Spinal cord (tissue), 10 donors: ENCODE measurements at places on chromosomes 2 and 18. TPM values are rescaled to one million over a fixed set of nuclear protein-coding genes. Genes with fewer than 3 reads are reported as not detected.
A peak's percentile ranks its signal among the peaks of the same experiment; 100 is the strongest.

The PFN4 gene
- 1.5 TPM for total RNA-seq

DNA sequence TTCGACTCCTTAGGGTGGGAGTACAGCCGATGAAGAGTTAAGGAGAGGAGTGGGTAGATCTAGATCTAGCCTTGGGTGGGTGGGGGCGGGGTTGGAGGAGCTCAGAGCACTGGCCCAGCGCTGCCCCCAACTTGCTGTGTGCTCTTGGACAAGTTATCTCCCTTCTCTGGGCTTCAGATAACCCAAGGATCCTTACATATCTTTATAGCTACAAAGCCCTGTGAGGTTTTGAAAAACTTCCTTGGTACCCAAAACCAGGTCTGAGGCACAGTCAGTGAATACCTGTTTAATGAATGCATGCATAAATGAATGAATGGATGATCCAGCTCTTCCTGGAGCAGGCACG lies 1.3 kb upstream of the ODC1 start:
- peak overlapping the region; percentile 71 for H3K4me3 ChIP-seq
- no peak overlapping the region for H3K27ac ChIP-seq

- H3K27ac ChIP-seq, result no peak overlapping the region
- no peaks in the 10 kb centered on the region for H3K27me3 ChIP-seq
- H3K4me1 ChIP-seq, result peaks cover 10% of the 10 kb centered on the region
- H3K4me3 ChIP-seq, result no peak overlapping the region
- DNase-seq, result no peak
These were observed 107.0 kb downstream of the GALNT14 start for GRCh38 chr2:31031132-31031706.

- no peak for DNase-seq
- peaks cover 2% of the 10 kb centered on the region for H3K36me3 ChIP-seq
- H3K27me3 ChIP-seq, result no peaks in the 10 kb centered on the region
- H3K4me1 ChIP-seq, result no peaks in the 10 kb centered on the region
These were observed 7.3 kb downstream of the ASPRV1 start for GRCh38 chr2:69954084-69954483.

The PLEK gene
- total RNA-seq, result 12.3 TPM

The AQP4 gene
- 1,006 TPM for total RNA-seq

The SLC4A5 gene
- total RNA-seq, result 22.3 TPM

The TCF23 gene
- 0.06 TPM for total RNA-seq

The XDH gene
- 0.06 TPM for total RNA-seq

The BBS5 gene
- total RNA-seq, result 15.2 TPM

GRCh38 chr2:40352041-40352702 lies 99.7 kb downstream of the SLC8A1 start:
- DNase-seq, result no peak
- H3K4me1 ChIP-seq, result no peaks in the 10 kb centered on the region
- no peak overlapping the region for H3K27ac ChIP-seq
- H3K36me3 ChIP-seq, result no peaks in the 10 kb centered on the region

GRCh38 chr2:203599509-203599908 lies 64.4 kb upstream of the RAPH1 start:
- no peaks in the 10 kb centered on the region for H3K36me3 ChIP-seq
- H3K27ac ChIP-seq, result no peak overlapping the region
- no peaks in the 10 kb centered on the region for H3K27me3 ChIP-seq
- no peak for DNase-seq

- no peaks in the 10 kb centered on the region for H3K4me1 ChIP-seq
- no peak for DNase-seq
- no peak overlapping the region for H3K4me3 ChIP-seq
- H3K27me3 ChIP-seq, result no peaks in the 10 kb centered on the region
These were observed 79.7 kb downstream of the COBLL1 start for GRCh38 chr2:164761737-164762460.

The CRACDL gene
- 1.9 TPM for total RNA-seq

DNA sequence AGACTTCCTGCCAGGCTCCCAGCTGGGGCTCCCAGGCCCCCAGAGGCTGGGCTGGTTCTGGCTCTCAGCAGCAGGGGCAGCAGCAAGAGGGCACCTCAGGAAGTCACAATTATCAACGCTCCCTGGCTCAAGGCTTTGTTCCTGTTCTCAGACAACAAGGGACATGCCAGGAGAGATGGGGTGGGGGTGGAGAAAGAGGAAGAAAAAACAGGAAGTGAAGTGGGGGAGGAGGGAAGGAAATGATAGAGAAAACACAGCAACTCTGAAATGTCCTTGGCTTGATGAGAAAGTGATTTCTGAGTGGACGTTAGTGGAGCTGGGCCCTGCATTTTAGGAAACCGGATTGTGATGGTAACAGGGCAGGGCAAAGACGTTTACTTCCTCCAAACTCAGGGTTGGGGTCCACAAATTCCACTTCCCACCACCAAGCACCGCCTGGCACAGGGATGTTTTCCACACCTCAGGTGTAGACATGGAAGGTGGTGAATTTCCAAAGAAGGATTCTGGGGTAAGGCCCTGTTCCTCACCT lies 40.4 kb downstream of the CYRIA start:
- no peaks in the 10 kb centered on the region for H3K27me3 ChIP-seq
- H3K36me3 ChIP-seq, result peaks cover 3% of the 10 kb centered on the region
- DNase-seq, result no peak
- H3K4me3 ChIP-seq, result no peak overlapping the region

The ARL5A gene
- total RNA-seq, result 107 TPM

DNA sequence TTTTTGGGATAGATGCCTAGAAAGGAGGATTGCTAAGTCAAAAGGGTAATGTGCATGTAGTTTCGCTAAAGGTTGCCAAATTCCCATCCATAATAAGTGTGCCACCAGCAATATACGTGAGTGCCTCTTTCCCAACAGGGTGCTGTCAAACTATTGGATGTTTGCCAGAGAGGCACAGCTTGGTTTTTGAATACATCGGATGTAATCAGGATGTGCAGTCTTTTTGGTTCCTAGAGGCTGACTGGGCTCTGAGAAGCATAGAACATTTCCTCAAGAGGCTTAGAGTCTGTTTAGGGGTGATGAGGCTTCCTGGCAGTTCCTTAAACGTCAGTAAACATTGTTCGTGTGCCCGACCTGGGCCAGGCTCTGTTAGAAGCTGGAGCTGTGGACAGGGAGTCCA lies 28.0 kb downstream of the AGAP1 start:
- peaks cover 29% of the 10 kb centered on the region for H3K4me1 ChIP-seq
- H3K4me3 ChIP-seq, result no peak overlapping the region
- no peak overlapping the region for H3K27ac ChIP-seq
- DNase-seq, result peak; percentile 90
- H3K27me3 ChIP-seq, result no peaks in the 10 kb centered on the region

- H3K4me3 ChIP-seq, result no peak overlapping the region
- no peaks in the 10 kb centered on the region for H3K4me1 ChIP-seq
- no peak overlapping the region for H3K27ac ChIP-seq
- peaks cover 4% of the 10 kb centered on the region for H3K36me3 ChIP-seq
- no peaks in the 10 kb centered on the region for H3K27me3 ChIP-seq
- DNase-seq, result no peak
These were observed 10.6 kb downstream of the RRM2 start for GRCh38 chr2:10132996-10133647.

- DNase-seq, result peak; percentile 91
- H3K4me3 ChIP-seq, result no peak overlapping the region
- no peak overlapping the region for H3K27ac ChIP-seq
- no peaks in the 10 kb centered on the region for H3K36me3 ChIP-seq
- H3K27me3 ChIP-seq, result no peaks in the 10 kb centered on the region
- no peaks in the 10 kb centered on the region for H3K4me1 ChIP-seq
These were observed 405.8 kb downstream of the EPHA4 start for GRCh38 chr2:221166292-221166691.

The SERPINB12 gene
- total RNA-seq, result not detected

DNA sequence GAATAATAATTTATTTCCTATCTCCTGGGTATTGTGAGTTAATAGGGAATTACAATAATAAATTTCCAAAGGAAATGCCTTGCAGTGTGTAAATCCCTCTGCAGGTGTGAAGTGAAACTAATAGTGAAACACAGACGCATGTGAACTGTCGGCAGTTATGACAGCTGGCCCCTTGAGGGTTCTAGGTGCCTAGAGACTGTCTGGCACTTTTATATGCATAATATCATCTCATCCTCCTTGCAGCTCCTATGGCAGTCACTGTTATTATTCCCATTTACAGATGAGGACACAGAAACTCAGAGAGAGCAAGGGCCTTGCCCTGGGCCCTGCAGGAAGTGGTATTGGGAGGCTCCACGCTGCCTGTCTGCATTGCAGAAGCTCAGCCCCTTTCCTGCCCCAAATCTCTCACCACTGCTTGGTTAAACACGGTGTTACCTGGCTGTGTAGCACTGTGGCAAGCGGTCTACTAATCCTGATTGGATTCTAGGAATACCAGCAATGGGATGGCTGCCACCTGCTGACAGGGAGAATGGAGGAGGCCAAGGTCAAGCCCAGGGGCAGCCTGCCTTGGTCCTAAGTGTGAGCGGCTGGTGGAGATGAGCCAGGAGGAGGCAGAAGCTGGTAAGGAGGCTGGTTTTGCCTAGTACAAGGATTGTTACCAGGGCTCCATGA lies 32.8 kb upstream of the ACKR3 start:
- H3K4me1 ChIP-seq, result no peaks in the 10 kb centered on the region
- no peak overlapping the region for H3K4me3 ChIP-seq
- no peak for DNase-seq
- H3K27ac ChIP-seq, result no peak overlapping the region
- H3K36me3 ChIP-seq, result no peaks in the 10 kb centered on the region

GRCh38 chr2:13543550-13543949 lies 826.8 kb downstream of the TRIB2 start:
- H3K4me1 ChIP-seq, result no peaks in the 10 kb centered on the region
- no peak overlapping the region for H3K4me3 ChIP-seq
- DNase-seq, result no peak

- no peak overlapping the region for H3K4me3 ChIP-seq
- peaks cover 11% of the 10 kb centered on the region for H3K36me3 ChIP-seq
- DNase-seq, result no peak
These were observed 314.9 kb downstream of the AFF3 start for GRCh38 chr2:99827296-99827999.

- DNase-seq, result peak; percentile 20
- no peak overlapping the region for H3K27ac ChIP-seq
- H3K27me3 ChIP-seq, result no peaks in the 10 kb centered on the region
- no peaks in the 10 kb centered on the region for H3K4me1 ChIP-seq
These were observed 1077.9 kb upstream of the ZEB2 start for GRCh38 chr2:145597809-145598208.

DNA sequence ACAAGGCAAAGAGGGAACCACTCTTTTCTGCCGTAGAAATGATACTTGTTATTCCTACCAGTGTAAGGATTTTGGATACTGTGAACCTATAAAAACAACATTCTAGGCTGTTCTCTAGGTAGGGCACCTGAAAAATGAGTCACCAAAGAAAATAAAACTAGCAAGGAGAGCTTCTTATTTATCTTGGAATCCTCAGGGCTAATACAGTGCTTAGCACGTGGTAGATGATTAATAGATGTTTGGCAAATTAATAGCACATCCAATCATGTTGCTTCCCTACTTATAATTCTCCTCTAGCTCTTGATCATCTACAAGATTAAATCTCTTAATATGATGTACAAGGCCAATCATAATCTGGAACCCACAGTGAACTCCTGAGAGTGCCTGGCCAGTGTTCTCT lies 73.1 kb downstream of the AAK1 start:
- no peaks in the 10 kb centered on the region for H3K36me3 ChIP-seq
- no peaks in the 10 kb centered on the region for H3K4me1 ChIP-seq
- no peaks in the 10 kb centered on the region for H3K27me3 ChIP-seq
- H3K27ac ChIP-seq, result no peak overlapping the region
- no peak for DNase-seq
- no peak overlapping the region for H3K4me3 ChIP-seq

The CIDEA gene
- total RNA-seq, result 0.50 TPM

The REG3G gene
- 0.50 TPM for total RNA-seq

GRCh38 chr2:239600001-239600593 lies 199.3 kb upstream of the HDAC4 start:
- H3K36me3 ChIP-seq, result no peaks in the 10 kb centered on the region
- no peak for DNase-seq
- peaks cover 30% of the 10 kb centered on the region for H3K4me1 ChIP-seq
- H3K27me3 ChIP-seq, result no peaks in the 10 kb centered on the region
- no peak overlapping the region for H3K4me3 ChIP-seq
- no peak overlapping the region for H3K27ac ChIP-seq

The LOXHD1 gene
- 0.20 TPM for total RNA-seq

The MRO gene
- total RNA-seq, result 20.9 TPM

- no peak overlapping the region for H3K27ac ChIP-seq
- peaks cover 3% of the 10 kb centered on the region for H3K4me1 ChIP-seq
- no peaks in the 10 kb centered on the region for H3K36me3 ChIP-seq
- no peak overlapping the region for H3K4me3 ChIP-seq
- no peak for DNase-seq
These were observed 85.6 kb downstream of the MOGAT1 start for GRCh38 chr2:222756951-222757650.

GRCh38 chr2:39893616-39894015 lies 114.6 kb upstream of the THUMPD2 start:
- no peaks in the 10 kb centered on the region for H3K4me1 ChIP-seq
- H3K27ac ChIP-seq, result no peak overlapping the region
- no peak for DNase-seq
- no peaks in the 10 kb centered on the region for H3K36me3 ChIP-seq
- H3K4me3 ChIP-seq, result no peak overlapping the region

The CFAP53 gene
- 4.8 TPM for total RNA-seq

- H3K27me3 ChIP-seq, result no peaks in the 10 kb centered on the region
- peak overlapping the region; percentile 99 for H3K27ac ChIP-seq
- no peaks in the 10 kb centered on the region for H3K36me3 ChIP-seq
These were observed 1.4 kb upstream of the ACVR2A start for GRCh38 chr2:147843391-147843863.

The OSBPL1A gene
- total RNA-seq, result 132 TPM

DNA sequence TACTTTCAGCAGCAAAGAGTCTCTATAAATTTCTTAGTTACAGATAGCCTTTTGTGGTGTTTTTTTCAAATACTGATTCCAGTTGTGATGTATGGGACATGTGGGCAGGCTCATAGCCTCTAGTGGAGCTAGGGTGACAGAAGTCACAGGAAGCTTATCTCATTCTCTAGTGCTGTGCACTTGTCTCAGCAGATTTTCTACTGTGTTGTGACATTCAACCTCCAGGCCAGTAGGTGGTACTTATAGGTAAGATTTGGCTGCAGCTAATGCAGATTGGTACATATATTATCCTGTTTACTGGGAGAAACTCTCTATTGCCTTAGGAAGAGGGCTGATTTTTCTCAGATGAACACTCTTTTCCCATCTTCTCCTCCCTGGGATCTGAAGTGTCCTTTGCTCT lies 176.2 kb downstream of the CALCRL start:
- DNase-seq, result no peak
- H3K36me3 ChIP-seq, result no peaks in the 10 kb centered on the region
- H3K27me3 ChIP-seq, result no peaks in the 10 kb centered on the region

The FBXO41 gene
- total RNA-seq, result 20.1 TPM

- peaks cover under 1% of the 10 kb centered on the region for H3K4me1 ChIP-seq
- H3K27me3 ChIP-seq, result no peaks in the 10 kb centered on the region
These were observed 32.8 kb downstream of the SLC66A2 start for GRCh38 chr18:79918615-79919011.

DNA sequence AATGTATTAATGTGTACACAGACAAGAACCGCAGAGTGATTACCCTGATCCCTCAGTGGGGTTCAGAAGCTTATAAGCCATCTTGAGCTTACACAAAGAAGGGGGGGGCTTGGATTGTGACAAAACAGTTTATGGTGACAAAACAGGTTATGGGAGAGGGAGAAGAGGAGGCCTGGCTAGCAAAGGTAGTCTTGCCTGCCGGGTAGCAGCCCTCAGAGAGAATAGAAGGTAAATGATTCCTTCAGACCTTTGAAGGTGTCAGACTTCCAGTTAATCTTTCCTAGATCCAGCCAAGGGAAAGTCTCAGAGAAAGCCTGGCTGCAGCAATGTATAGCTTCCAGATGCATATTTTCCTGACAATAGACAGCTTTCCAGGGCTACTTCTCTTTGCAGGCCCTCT lies 44.6 kb upstream of the RAPH1 start:
- no peaks in the 10 kb centered on the region for H3K27me3 ChIP-seq
